ENCODE measurements at places on chromosomes 1 and 21.

- no peaks in the 10 kb centered on the region for H3K36me3 ChIP-seq
- H3K4me1 ChIP-seq: no peaks in the 10 kb centered on the region
- H3K27ac ChIP-seq: no peak overlapping the region
- no peaks in the 10 kb centered on the region for H3K27me3 ChIP-seq
- no peak for DNase-seq
- no peak overlapping the region for H3K4me3 ChIP-seq
Observed at GRCh38 chr1:4203501-4203900, 303.4 kb upstream of the C1orf174 start.

DNA sequence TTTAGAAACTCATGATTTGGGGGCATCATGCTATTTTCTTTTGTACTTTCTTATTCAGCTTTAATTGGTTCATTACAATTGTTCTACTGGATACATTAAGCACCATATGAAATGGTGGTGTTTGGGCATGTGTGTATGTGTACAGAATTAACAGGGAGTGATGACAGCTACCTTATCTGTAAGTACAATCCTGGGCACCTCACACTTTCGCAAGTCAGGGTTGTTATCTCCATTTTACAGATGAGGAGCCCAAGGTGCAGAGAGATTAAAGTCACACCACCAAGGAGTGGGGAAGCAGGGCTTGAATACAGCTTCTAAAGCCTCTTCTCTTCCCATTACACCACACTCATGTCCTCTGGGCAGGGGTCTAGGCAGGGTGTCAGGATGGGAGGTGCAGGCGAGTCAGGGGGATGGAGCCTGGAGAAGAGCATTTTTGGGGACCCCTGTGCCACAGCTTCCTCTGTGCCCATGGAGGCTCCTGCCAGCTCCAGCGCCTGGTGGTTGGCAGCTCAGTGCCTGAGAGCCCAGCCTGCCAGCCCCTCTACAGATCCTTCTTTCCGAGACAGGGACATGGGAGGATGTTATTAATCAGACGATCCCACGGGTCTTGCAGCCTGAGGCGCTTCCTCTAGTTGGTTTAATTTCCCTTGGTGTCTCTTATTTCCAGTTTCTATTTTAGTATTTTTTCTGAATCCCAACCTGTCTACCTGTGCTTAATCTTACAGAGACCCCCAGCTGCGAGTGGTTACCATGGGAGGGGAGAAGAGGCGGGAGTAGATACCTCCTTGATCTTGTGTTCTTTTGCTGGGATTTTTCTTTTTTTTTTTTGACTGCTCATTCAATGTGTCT lies 126.2 kb upstream of the CD34 start:
- H3K27ac ChIP-seq: no peak overlapping the region
- H3K36me3 ChIP-seq: no peaks in the 10 kb centered on the region
- H3K4me1 ChIP-seq: no peaks in the 10 kb centered on the region
- H3K4me3 ChIP-seq: no peak overlapping the region
- H3K27me3 ChIP-seq: no peaks in the 10 kb centered on the region

- no peak overlapping the region for H3K4me3 ChIP-seq
- no peak overlapping the region for H3K27ac ChIP-seq
- no peaks in the 10 kb centered on the region for H3K27me3 ChIP-seq
- no peak for DNase-seq
- no peaks in the 10 kb centered on the region for H3K36me3 ChIP-seq
Observed at GRCh38 chr1:197312163-197312562, 44.1 kb downstream of the CRB1 start.

- no peak overlapping the region for H3K27ac ChIP-seq
- peaks cover 5% of the 10 kb centered on the region for H3K4me1 ChIP-seq
- H3K27me3 ChIP-seq: no peaks in the 10 kb centered on the region
Observed at GRCh38 chr1:236173174-236173767, 30.9 kb downstream of the GPR137B start.

DNA sequence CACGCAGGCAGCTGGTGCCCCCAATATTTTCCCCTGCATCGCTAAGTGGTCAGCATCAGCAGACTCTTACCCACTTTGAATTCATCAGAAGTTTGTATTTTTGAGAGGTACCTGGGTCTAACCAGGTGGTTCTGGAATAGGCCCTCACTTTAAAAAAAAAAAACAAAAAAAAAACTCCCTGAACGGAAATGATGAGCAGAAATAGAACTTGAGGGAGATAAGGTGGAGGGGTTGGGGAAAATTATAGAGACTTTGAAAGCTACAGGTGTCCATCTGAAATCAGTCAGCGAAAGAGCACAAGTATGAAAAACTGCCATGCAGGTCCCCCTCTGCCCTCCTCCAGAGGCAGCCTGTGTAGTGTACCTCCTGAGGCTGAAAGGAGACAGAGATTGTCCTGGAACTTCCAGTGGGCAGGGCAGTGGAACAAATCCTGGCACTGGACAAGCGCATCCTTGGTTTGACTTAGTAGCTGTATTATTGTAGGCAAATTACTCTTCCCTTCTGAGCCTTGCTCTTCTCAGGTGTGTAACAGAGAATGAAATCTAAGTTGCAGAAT lies 1.2 kb downstream of the SLAMF7 start:
- H3K4me3 ChIP-seq: peak overlapping the region; percentile 84
- H3K4me1 ChIP-seq: peaks cover 75% of the 10 kb centered on the region
- peak overlapping the region; percentile 94 for H3K27ac ChIP-seq

DNA sequence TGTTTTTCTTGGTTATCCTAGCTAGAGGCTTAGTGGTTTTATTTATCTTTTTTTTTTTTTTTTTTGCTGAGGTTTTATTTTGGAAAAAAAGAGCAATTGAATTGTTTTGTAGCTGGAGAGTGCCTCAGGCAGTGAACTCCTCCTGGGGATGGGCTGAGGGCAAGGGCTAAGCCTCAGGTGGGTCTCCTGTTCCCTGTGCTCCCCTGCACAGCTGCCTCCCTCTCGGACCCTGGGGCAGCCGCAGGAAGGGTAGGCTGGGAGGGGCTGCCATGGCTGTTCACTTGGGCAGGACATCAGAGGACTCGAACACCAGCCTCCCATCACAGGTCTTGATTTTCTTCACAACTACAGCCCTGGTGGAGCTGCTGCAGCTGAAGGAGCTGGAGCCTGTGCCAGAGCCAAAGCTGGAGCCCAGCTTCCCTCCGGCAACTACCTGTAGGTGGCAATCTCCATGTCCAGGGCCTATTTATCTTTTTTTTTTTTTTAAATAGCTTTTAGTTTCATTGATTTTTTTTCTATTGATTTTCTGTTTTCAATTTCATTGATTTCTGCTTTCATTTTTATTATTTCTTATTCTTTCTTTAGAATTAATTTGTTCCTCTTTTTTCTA lies 28.9 kb downstream of the LEPR start:
- peaks cover 1% of the 10 kb centered on the region for H3K36me3 ChIP-seq
- H3K27ac ChIP-seq: no peak overlapping the region
- H3K4me1 ChIP-seq: no peaks in the 10 kb centered on the region
- DNase-seq: no peak
- H3K4me3 ChIP-seq: no peak overlapping the region

DNA sequence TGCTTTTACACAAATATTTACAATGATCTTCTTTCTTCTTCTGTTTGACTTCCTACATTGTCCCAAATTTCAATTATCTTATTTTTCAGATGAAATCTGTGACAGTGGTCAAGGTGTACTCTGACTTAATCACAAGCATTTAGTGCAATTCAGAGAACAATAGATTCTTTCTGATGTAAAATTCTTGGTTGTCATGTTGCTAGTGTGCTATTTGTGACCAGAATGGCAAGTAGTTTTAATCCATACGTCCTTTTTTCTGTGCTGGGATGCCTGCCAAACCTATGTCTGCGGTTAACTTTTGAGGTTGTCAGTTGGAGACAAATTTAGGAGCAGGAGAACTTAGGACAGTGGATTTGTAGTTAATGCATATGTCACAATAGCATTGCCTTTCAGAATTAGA lies 31.0 kb downstream of the NCAM2 start:
- no peak for DNase-seq
- no peaks in the 10 kb centered on the region for H3K36me3 ChIP-seq
- no peaks in the 10 kb centered on the region for H3K27me3 ChIP-seq
- no peaks in the 10 kb centered on the region for H3K4me1 ChIP-seq
- H3K4me3 ChIP-seq: no peak overlapping the region

GRCh38 chr1:43300378-43301094 lies at the start of gene TIE1:
TIE1 (plus strand) TSS chr1:43300982; CDS start chr1:43301072, 90 bp downstream.
- H3K4me1 ChIP-seq: peaks cover 9% of the 10 kb centered on the region
- H3K4me3 ChIP-seq: no peak within 1 kb of the TSS
- no peak within 1 kb of the TSS for H3K27ac ChIP-seq
- no peaks in the 10 kb centered on the region for H3K36me3 ChIP-seq
- no peaks in the 10 kb centered on the region for H3K27me3 ChIP-seq

DNA sequence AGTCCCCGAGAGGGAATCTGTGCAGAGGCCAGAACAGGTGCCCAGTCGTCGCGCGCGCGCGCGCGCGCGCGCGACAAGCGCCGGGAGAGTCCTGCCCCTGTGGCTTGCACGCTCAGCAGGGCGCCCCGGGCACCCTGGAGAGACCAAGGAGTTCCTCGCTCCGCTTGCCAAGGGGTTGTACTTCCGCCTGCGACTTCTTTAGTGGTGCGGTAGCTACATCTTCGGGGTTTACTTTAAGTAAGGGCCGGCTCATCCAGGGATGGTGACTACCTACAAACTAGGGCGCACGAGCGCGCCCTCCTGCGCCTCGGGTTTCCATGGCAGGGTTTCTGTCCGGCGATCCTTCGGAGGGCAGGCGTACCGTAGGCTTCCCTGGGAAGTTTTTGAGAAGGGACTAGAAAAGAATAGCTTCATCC lies 1.4 kb downstream of the LHX4 start:
- H3K4me3 ChIP-seq: peak overlapping the region; percentile 65
- no peak overlapping the region for H3K27ac ChIP-seq
- DNase-seq: peak; percentile 45
- peaks cover 30% of the 10 kb centered on the region for H3K4me1 ChIP-seq
- H3K36me3 ChIP-seq: no peaks in the 10 kb centered on the region

DNA sequence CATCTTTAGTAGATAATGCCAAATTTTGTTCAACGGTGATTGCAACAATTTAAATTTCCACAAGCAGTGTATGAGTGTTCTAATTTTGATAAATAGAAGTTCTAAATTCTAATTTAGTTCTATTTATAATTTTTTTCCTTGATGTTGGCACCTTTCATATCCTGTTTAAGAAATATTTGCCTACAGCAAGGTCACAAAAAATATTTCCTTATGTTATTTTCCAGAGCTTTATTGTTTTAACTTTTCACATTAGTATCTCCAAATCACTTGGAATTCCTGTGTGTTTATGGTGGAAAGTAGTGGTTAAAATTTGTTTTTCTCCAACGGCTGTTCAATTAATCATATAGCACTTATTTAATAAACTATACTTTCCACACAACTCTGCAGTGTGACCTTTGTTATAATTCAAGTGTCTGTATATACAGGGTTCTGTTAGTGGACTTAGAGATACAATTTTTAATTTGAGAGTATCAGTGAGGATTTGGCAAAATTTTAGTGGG lies 94.3 kb upstream of the CD55 start:
- H3K27me3 ChIP-seq: no peaks in the 10 kb centered on the region
- H3K27ac ChIP-seq: no peak overlapping the region
- H3K36me3 ChIP-seq: no peaks in the 10 kb centered on the region
- no peak for DNase-seq
- no peak overlapping the region for H3K4me3 ChIP-seq
- H3K4me1 ChIP-seq: no peaks in the 10 kb centered on the region

DNA sequence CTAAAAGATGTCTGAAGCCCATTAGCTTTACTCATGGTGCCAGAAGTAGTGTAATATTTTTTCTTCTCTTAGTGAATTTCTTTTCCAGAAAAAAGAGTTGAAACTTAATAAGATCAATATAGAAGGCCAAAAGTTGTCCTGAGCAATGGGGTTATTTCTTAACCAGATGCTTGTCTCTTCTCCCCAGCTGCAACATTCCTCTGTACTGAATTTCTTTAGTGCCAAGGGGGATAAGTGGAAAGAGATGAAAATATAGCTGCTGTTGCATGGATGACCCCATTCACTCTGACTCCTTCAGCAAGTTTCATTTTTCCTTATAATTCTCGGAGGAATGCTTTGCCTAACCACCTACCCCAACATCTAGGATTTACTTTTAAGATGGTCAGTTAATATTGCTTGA lies 675.0 kb downstream of the USP25 start:
- H3K27ac ChIP-seq: no peak overlapping the region
- no peaks in the 10 kb centered on the region for H3K27me3 ChIP-seq
- H3K4me1 ChIP-seq: no peaks in the 10 kb centered on the region

GRCh38 chr1:31054349-31054748 lies 11.2 kb downstream of the PUM1 start:
- DNase-seq: peak; percentile 22
- H3K4me1 ChIP-seq: peaks cover 52% of the 10 kb centered on the region
- H3K27me3 ChIP-seq: no peaks in the 10 kb centered on the region
- H3K36me3 ChIP-seq: peaks cover 55% of the 10 kb centered on the region
- H3K4me3 ChIP-seq: no peak overlapping the region

GRCh38 chr1:239386453-239387303 lies at the start of gene CHRM3:
CHRM3 (plus strand) TSS chr1:239386568; CDS start chr1:239907452, 520,884 bp downstream.
- H3K4me1 ChIP-seq: peaks cover 14% of the 10 kb centered on the region
- peaks cover 50% of the 10 kb centered on the region for H3K27me3 ChIP-seq
- peak; percentile 31 for DNase-seq
- H3K36me3 ChIP-seq: no peaks in the 10 kb centered on the region

DNA sequence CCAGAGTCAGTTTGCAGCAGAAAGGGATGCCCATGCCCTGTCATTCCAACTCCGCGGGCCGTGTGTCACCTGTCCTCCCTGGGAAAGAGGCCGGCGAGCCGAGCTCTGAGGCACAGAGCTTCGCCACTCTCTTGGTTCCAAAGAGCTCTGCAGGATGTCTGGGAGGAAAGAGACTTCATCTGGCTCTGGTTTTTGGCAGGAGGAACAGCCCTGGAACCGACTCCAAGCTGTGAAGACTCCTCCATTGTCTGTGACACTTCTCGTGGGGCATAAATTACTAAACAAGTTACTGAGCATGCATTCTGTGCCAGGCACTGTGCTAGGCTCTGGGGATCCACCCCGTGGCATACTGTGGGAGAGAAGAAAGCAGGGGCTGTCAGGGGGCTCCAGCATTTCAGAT lies 3.9 kb upstream of the FAM151A start:
- no peak for DNase-seq
- H3K27me3 ChIP-seq: peaks cover under 1% of the 10 kb centered on the region
- H3K36me3 ChIP-seq: no peaks in the 10 kb centered on the region
- H3K4me3 ChIP-seq: no peak overlapping the region
- H3K27ac ChIP-seq: no peak overlapping the region

DNA sequence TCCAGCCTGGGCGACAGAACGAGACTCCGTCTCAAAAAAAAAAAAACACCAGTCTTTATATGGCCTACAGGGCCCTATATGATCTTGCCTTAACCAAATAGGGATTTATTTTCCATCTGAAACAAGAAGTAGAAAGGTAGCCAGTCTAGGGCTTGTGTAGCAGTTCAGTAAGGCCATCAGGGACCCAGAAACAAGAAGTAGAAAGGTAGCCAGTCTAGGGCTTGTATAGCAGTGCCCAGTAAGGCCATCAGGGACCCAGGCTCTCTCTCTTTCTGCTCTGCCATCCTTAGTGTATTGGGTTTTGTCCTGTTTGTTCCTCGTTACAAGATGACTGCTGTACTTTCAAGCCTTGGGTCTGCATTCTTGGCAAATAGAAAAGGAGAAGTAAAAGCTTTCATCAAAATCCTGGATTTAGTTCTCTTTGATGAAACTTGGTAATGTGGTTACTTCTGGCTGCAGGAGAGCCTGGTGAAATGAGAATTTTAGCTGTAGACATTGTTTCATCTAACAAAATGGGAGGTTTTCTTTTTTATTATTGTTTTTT lies 46.1 kb downstream of the PKN2 start:
- H3K36me3 ChIP-seq: peaks cover 30% of the 10 kb centered on the region
- no peak overlapping the region for H3K4me3 ChIP-seq
- no peak for DNase-seq
- H3K27me3 ChIP-seq: no peaks in the 10 kb centered on the region
- H3K27ac ChIP-seq: no peak overlapping the region

Data from activated CD8-positive, alpha-beta T cell treated with anti-CD3 and anti-CD28 coated beads for 36 hours (primary cell).